ENCODE measurements at places on chromosomes 7 and 10. TPM values are rescaled to one million over a fixed set of nuclear protein-coding genes. Genes with fewer than 3 reads are reported as not detected.

The CPXM2 gene
- total RNA-seq: 41.5 TPM

The LLCFC1 gene
- not detected for total RNA-seq

The CALCR gene
- not detected for total RNA-seq

The AMZ1 gene
- 0.43 TPM for total RNA-seq

The PIK3AP1 gene
- total RNA-seq: 0.52 TPM

The AGAP3 gene
- total RNA-seq: 34.2 TPM

The ZNF467 gene
- 0.95 TPM for total RNA-seq

The BCAP29 gene
- 32.8 TPM for total RNA-seq

The PSD gene
- total RNA-seq: 8.4 TPM

The FGFR2 gene
- under 0.01 TPM for total RNA-seq

Data from bronchial smooth muscle cell (primary cell).